Testis (tissue), 5 donors: ENCODE measurements at places on chromosomes 6 and 20. TPM values are rescaled to one million over a fixed set of nuclear protein-coding genes. Genes with fewer than 3 reads are reported as not detected.

- peak; percentile 22 for DNase-seq
Observed at GRCh38 chr6:135667691-135668455, 170.3 kb upstream of the AHI1 start.

DNA sequence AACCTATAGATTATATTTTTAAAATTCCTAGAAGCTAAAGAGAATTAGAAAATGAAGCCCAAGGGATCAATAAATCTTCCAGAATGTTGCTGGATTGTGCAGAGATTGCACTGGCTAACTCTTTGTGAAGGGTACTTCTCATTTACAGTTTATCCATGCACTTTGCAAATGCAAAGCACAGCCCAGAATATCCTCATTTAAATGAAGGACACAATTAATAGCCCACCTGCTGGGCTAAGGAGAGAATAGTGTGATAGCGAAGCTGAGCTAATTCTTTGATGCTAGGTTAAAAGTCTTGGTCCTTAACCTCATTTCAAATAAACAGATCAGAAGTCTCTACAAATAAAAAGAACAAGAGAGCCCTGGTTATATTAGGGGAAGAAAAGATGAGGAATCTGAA is 72.5 kb downstream of the SMPDL3A start:
- DNase-seq = no peak

DNA sequence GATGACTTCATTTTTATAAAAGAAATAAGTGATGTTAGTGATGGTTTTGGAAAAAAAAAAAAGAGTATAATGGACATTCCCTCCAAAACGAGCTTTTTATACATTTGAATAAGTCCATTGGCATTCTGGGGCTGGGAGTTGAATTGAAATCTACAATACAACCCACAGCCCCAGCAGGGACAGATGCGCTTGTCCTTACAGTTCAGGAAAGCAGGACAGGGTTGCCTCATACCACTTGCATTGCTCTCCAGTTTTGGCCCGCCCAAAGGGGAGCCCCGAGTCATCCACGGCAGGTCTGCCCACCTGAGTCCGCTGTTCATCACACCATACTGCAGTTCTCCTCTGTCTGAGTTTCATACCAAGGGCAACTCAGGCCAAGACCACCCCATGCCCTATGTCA is 46.2 kb downstream of the VAPB start:
- no peak for DNase-seq

- DNase-seq = no peak
Observed at GRCh38 chr6:9933677-9934076, 481.2 kb downstream of the TFAP2A start.

GRCh38 chr20:5357946-5358345 is 41.2 kb upstream of the PROKR2 start:
- no peak for DNase-seq

Gene BMP6
- polyA plus RNA-seq = 6.2 TPM

Gene CAP2
- 5.2 TPM for polyA plus RNA-seq
